Activated B cell treated with CpG ODN at 0.5 μM for 24 hours (primary cell): ENCODE measurements at places on chromosomes 4 and X. TPM values are rescaled to one million over a fixed set of nuclear protein-coding genes. Genes with fewer than 3 reads are reported as not detected.

The FRMD7 gene
- not detected in 2 replicates for total RNA-seq

DNA sequence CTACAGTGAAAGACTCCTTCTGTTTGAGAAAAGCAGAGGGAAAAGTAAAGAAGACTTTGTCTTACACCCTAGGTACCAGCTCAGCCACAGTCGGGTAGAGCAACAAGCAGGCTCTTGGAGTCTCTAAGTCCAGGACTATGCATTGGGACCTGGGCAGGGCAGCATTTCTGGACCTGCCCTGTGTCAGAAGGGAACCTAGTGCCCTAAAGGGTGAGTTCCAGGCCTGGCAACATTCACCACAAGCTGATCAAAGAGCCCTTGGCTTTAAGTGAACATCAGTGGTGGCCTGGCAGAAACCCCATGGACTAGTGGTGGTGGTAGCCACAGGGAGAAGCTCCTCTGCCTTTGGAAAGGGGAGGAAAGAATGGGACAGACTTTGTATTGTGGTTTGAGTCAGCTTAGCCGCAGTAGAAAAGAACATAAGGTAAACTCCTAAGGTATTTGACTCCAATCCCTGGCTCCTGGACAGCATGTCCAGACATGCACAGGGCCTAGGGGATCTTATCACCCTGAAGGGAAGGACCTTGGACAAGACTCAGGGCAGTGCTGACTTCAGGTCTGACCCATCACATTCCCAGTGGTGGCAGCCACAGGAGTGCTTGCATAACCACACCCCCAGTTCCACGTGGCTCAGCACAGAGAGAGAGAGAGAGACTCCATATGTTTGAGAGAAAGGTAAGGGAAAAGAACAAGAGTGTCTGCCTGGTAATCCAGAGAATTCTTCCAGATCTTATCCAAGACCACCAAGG lies 32.6 kb downstream of the CCDC158 start:
- DNase-seq = no peak

DNA sequence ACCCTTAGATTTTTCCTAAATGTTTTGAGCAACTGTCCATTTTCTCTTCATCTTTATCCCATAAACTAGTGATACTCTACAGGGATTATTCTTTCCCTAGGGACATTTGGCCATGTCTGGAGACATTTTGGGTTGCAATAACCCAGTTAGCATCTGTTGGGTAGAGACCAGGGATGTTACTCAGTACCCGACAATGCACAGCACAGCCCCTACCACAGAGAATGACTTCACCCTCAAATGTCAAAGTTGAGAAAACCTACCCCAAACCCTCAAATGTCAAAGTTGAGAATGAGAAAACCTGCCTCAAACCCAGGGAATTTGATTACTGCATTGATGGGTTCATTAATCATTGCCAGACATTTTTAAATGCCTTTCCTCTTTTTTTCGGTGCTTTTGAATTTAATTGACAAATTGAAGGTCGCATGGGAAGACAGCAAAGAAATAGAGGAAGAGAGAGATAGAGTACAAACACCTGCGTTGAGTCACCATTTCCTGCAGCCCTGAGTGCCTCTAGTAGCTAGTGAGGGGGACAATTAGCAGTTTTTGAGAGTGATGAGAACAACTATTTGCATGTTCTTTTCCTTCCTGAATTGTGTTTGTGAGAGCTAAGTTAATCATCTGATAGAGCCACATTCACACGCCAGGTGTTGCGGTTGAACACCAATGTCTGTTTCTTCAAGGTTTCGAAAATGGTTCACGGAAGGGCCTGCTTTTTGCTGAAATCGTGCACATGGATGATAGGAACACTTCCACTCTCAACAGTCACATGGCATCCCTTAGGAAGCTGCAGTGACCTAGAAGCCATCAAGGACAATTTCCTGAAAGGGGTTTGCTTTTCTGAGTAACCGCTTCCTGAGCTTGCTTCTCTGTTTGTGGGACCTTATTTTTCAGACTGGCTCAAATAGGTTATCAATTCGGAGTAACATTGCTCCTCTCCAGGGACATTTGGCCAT lies 203.9 kb upstream of the VCX3A start:
- peak; percentile 14 for DNase-seq

DNA sequence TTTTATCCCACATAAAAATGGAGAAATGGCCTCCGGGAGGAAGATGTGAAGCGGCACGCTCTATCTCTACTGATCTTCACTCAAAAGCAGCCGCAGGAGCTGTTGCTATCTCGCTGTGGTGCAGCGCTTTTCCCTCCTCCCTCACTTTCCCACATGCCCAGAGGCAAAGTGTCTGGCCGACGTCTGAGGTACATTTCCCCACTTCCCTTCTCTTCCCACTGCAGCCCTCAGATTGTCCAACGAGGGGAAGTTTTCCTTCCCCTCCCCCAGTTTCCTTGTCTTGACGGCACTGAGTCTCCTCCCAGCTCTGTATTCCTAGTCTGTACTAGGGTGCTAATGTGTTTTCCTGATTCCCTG lies 660 bp upstream of the COL25A1 start:
- no peak for DNase-seq

DNA sequence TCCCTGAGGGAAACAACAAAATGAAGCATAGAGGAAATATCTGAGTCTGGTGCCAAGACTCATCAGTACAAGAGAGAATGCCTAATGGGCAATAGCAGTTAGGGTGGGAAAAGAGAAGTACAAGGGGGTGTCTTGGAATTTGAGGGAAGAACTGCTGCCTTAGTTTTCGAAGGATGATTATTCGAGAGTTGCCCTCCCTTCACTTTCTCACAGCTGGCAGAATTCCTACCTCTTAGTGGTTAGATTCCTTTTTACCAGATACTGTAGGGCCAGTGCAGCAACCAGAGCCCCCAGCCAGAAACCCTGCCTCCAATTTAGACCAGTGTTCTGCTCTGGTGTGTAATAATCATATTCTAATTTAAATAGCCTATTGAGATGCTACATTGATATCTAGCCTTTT lies 56.5 kb downstream of the NFKB1 start:
- DNase-seq = no peak

- no peak for DNase-seq
These were observed 25.8 kb upstream of the STBD1 start for GRCh38 chr4:76280488-76281441.

GRCh38 chr4:81482326-81482725 lies 10.6 kb upstream of the RASGEF1B start:
- no peak for DNase-seq
